ENCODE measurements at places on chromosomes 5 and 9. TPM values are rescaled to one million over a fixed set of nuclear protein-coding genes. Genes with fewer than 3 reads are reported as not detected.

The PLPPR1 gene
- total RNA-seq: not detected

The ARID3C gene
- not detected for total RNA-seq

The PRR16 gene
- total RNA-seq: not detected

The ANKRD18B gene
- total RNA-seq: 1.9 TPM

The NAIP gene
- total RNA-seq: 44.7 TPM

The CCL21 gene
- not detected for total RNA-seq

The FSTL4 gene
- total RNA-seq: not detected

The SLC36A2 gene
- not detected for total RNA-seq

The PCDHGA9 gene
- 0.17 TPM for total RNA-seq

The PCDHA12 gene
- total RNA-seq: not detected

The HTR4 gene
- not detected for total RNA-seq

The IGFBPL1 gene
- not detected for total RNA-seq

The RAB3C gene
- not detected for total RNA-seq

The PCDHB9 gene
- 0.44 TPM for total RNA-seq

The ACTBL2 gene
- not detected for total RNA-seq

The ZNF474 gene
- total RNA-seq: not detected

The POLR3G gene
- 1.2 TPM for total RNA-seq

The AHRR gene
- 1.2 TPM for total RNA-seq

The BAG1 gene
- total RNA-seq: 56.3 TPM

The MRPL36 gene
- 34.8 TPM for total RNA-seq

The OGN gene
- not detected for total RNA-seq

The CSF1R gene
- 2.9 TPM for total RNA-seq

The SMIM33 gene
- total RNA-seq: 1.1 TPM

The MYO10 gene
- total RNA-seq: 0.17 TPM

The MBLAC2 gene
- total RNA-seq: 14.7 TPM

The P4HA2 gene
- 0.28 TPM for total RNA-seq

Measured in CD4-positive, alpha-beta memory T cell (primary cell).